ENCODE measurements at places on chromosomes 6 and 20.

- DNase-seq = peak; percentile 69
Observed at GRCh38 chr6:32244946-32245398, 21.1 kb upstream of the NOTCH4 start.

DNA sequence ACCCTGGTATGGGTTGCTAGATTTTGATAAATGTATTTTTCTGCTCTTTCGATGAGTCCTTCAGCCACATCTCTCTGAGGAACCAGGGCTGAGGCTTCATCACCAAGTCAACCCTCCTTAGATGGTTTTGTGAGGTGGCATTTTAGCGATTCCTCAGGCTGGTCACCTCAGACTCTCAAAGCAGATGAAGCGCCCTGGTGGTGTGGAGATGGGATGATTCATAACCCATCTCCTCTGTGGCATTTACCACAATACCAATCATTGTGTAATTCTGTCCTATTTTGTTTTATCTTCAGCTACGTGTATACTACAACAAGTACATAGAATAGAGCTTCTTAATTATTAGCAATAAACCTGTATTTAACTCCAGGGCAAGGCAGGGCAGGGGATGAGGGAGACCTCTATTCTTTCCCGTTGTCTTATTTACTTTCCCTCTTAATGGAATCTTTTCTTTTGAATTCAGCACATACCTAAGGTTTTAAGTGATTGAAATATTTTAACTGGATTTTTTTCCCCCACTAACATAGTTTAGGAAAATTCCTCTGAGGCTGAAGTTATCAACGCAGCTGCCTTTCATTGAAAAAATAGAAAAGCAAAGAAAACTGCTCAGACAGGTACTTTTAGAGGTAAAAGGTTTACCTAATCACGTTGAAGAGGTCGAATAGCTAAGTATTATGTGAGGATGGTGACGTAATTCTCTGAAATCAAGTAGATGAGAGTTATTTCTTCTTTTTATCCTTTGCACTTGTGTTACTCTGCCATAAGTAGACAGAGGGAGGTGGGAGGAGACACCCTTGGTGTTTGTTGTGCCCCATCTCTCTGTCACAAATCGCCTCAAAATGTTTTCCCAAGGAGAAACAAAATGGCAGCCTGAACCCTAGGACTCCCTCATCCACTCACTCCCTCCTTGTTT lies 57.4 kb upstream of the EDN3 start:
- DNase-seq = no peak

GRCh38 chr20:45817376-45818194 lies 5.1 kb downstream of the UBE2C start:
- no peak for DNase-seq

- DNase-seq = no peak
Observed at GRCh38 chr6:95280686-95281273, 296.6 kb upstream of the MANEA start.

DNA sequence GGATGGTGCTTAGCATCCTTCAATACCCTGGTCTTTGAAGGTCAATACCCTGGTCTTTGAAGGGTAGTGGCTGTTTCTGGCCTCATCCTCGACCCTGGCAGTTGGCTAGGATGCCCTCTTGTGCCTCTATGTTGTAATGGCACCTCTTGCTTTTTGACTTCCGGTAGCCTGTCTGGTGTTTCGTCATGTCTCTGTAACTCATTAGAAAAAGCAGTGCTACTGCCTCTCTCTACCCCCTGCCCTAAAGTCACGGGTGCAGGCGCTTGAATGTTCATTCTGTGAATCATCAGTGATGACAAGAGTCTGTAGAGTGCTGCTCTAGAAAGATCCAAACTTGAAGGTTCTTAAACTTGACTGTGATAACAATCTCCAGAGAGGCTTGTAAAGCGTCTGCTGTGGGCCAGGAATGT lies 28.3 kb downstream of the RSPO4 start:
- DNase-seq = no peak

DNA sequence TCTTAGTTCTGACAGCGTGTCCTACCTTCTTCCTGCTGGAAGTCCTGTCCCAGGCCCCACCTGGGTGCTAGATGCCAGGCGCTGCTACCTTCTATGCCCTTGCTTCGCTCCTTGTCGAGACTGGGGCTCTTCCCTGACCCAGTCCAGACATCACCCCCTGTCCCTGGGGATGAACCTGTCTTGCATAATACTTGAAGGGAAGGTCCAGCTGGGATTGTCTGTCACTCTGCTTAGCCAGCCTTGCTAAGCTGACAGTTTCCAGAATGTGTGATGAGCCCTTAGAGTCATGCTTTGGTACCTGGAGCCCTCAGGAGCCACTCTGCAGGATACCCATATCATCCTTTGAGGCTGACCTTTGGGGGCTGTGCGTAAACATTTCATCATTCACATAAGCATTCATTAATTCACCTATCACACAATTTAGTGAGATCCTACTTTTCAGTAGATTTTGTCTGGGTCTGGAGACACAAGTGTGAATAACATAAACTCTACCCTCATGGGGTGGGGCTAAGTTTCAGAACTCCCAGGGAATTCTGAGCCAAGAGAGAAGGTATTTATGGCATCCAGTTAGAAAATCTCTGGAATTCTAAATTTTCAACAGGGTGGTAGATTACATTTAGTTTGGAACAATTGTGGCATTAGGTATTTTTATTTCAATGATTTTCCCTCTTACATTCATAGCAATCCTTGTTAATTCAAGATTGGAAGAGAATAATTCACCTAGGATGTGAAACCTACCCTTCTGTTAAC lies 151.1 kb upstream of the HDAC2 start:
- DNase-seq = no peak

GRCh38 chr6:170143401-170144150 lies 147.3 kb downstream of the DLL1 start:
- DNase-seq = no peak

- DNase-seq = no peak
Observed at GRCh38 chr6:27280540-27281000, 31.5 kb downstream of the POM121L2 start.

DNA sequence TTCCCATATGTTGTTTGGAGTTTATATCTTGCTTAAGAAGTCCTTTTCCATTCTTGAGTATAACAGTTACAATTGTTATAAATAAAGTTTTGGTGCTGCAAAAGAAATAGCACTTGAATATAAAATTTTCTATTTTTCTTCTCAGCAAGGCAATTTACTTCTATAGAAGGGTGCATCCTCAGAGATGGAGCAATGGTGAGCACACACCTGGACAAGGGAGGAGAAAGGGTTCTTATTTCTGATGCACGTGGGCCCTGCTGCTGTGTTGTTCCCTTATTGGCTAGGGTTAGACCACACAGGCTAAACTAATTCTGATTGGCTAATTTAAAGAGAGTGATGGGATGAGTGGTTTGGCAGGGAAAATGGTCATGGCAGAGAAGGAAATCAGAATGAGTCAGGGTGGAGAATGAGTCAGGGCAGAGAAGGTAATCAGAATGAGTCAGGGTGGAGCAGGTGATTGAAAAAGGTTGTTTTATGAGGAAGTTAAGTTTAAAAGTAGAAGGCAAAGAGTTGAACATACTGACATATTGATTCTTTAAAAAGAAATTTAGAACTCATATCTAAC lies 38.0 kb downstream of the CST8 start:
- no peak for DNase-seq

- no peak for DNase-seq
Observed at GRCh38 chr6:7086488-7086887, 21.3 kb upstream of the RREB1 start.
